Left ventricle myocardium superior (tissue), 1 donor: ENCODE measurements at places on chromosomes 7 and 10.

DNA sequence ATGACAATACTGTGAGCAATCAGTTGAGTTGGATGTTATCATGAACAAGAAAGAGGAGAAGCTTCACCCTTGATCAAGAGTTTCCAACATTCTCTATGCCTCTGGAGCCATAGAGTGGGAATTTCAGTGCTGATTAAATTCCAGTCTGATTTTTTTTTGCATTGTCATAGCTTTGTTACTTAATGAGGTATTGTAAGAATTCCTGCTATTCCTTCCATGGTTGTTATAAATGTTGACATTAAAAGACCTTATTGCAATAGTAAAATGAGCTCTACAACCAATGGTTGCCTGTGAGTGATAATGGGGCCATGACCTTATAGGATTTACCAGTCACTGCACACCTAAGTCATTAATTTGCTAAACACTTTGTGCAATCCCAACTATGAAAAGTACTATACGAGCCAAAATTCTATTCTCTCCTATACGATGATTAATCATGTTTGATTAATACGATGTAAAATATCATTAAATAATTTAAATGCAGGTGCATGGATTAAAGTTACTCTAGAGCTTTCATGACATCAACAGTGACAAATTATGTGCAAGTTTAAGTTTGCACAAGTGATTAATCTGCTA, 353.2 kb upstream of the KLF6 start:
- DNase-seq, result no peak

DNA sequence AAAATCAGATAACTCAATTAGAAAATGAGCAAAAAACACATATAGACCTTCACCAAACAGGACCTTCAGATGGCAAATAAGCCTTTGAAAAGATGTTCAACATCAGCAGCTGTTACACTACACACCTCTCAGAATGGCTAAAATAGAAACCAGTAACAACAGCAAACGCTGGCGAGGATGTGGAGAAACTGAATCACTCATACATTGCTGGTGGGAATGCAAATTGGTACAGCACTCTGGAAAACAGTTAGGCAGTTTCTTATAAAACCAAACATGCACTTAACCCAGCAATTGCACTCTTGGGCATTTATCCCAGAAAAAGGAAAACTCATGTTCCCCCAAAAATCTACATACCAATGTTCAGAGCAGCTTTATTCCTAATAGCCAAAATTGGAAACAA, 37.7 kb upstream of the SMARCD3 start:
- no peak for DNase-seq

DNA sequence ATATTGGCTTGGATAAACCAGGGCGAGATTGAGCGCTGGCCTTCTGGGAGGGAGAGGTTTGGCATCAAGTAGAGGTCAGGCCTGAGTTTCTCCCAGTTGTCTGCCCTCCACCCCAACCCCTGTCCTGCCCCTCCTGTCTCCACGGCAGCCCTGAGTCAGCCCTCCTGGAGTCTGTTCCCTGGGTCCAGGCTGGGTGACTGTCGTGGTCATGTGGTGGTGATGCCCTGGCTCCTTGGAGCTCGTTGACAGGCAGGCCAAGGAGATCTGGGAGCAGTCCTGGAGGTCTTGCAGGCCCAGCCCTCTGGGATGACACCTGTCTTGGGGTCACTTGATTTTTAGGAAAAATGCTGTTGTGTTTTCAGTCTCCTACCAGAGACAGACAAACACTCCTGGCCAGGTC, 53.6 kb upstream of the PODXL start:
- no peak for DNase-seq

DNA sequence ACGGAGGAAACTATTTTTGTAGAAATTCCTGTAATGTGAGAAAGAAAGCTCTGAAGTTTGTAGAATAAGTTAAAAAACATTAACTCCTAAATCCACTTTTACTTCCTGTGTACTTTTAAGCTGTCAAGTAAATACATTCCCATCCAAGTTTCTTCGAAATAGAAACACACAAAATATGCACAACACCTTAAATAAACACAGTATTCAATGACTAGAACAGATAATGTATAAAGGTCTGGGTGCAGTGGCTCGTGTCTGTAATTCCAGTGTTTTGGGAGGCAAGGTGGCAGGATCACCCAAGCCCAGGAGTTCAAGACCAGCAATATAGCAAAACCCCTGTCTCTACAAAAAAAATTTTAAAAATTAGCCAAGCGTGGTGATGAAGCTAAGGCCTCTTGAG, 121.9 kb upstream of the ODAD2 start:
- DNase-seq, result no peak

DNA sequence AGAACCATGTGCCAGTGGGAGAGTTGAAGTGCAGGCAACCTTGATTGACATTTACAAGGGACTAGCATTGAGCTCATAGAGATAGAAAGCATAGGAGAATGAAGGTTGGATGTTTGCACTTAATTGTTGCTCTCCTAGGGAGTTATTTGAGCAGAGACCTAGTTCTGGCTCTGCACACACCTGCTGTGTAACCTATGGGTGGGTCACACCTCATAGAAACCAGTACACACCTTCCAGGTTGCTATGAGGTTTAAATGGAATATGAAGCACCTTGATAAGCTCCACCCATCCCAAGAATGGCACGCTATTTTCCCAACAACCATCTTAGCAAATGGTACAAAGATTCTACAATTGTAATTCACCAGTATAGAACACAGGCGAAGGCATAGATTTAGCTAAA, 86.2 kb upstream of the AOAH start:
- no peak for DNase-seq

- no peak for DNase-seq
Measured at GRCh38 chr10:51691135-51691534, 8.3 kb downstream of the CSTF2T start.

DNA sequence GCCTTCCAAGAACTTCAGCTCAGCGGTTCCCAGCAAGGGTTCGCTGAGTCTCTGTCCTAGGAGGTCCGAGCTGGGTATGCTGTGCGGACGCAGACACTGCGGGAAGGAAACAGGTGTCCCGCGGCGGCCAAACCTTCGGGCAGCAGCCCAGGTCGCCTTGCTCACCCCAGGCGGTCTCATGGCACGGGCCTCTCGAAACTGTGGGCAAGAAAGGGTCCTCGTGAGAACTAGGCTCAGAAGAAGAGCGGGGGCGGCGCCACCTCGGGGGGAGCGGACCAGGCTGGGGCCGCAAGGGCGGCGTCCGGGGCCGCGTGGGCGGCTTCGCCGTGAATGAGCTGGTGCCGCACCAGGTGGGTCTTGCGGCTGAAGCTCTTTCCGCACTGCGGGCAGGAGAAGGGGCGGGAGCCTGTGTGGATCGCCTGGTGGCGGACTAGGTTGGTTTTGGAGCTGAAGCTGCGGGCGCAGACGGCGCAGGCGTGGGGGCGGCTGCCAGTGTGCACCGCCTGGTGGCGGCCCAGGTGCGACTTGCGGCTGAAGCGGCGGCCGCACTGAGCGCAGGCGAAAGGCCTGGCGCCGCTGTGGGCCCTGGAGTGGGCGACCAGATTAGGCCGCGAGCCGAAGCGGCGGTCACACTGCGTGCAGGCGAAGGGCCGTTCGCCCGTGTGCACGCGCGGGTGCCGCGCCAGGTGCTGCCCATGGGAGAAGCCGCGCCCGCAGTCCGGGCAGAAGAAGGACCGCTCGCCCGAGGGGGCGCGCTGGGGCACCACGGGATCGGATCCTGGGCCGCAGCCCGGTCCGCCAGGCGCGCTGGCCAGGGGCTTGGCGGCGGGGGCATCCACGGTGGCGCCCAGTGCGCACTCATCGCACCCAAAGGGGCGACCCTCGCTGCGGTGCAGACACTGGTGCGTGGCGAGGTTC, 8.6 kb downstream of the ZNF467 start:
- DNase-seq, result peak; percentile 55

DNA sequence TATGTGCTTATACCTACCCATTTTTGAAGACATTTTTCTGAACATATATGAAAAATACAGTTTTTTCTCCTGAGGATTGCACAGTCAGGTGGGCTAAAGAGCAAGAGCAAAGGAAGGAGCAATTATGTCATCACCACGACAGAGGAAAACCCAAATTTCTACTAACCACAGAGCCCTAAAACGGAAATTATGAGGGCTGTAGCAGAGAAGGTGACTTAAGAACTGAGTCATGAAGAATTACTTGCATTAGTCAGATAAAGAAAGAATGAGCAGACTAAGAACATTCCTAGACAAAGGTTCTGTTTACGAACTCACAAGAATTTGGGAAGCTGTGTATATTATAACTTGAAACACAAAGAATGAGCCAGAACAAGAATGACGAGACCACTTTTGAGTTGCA, 974.4 kb downstream of the NXPH1 start:
- DNase-seq, result no peak

- no peak for DNase-seq
Measured at GRCh38 chr7:50270531-50271018, 33.9 kb upstream of the IKZF1 start.

GRCh38 chr10:110407301-110408170, 90.2 kb upstream of the DUSP5 start:
- no peak for DNase-seq

DNA sequence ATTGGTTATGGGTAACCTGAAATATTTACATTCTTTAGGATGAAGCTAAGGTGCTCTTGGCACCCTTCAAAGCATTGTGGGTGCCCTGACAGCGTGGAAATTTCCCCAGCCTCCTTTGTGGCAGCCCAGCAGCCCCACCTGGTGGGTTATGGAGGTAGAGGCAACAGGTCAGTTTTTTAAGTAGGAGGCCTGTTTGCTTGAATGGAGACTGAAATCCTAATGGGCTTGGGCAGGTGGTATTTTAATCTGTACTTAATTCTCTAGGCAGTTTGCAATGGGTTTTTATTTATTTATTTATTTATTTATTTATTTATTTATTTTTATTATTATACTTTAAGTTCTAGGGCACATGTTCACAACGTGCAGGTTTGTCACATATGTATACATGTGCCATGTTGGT, 139.4 kb downstream of the EPC1 start:
- peak; percentile 61 for DNase-seq

DNA sequence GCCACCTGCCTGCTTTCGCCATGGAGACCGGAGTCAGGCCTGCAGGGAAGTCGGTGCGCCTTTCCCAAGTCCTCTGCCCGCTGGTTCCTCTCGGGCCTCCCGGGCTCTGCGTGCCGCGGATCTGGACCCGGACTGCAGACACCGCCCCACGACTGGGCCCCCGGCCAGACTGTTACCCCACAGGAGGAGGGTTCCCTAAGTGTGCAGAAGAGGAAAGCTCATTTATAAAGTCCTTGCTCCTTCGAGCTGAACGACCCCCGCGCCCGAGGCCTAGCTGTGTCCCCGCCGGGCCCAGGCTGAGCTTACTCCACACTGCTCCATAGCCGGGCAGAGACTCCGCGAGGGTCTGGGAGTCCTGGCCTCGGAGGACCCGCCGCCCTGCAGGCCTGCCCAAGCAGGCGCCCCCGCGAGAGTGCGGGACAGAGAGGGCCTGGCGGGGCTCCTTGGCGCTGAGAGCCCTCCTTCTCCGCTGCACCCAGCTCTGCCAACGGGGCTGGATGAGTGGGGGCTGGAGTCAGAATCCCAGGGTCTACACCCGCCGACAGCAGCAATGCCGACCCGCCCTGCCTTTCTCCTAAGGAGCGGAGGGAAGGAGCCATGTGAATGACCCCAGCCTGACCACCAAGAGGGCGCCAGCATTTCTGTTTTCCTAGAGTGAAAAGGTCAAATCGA, 8.3 kb downstream of the EN2 start:
- DNase-seq, result no peak

GRCh38 chr7:120014925-120015465, 258.0 kb upstream of the KCND2 start:
- DNase-seq, result no peak

- no peak for DNase-seq
Measured at GRCh38 chr7:43872406-43873110, 3.2 kb upstream of the MRPS24 start.

GRCh38 chr10:36534471-36535002, 590.9 kb upstream of the ANKRD30A start:
- DNase-seq, result no peak

GRCh38 chr7:130891254-130892094, 157.5 kb upstream of the KLF14 start:
- peak; percentile 61 for DNase-seq

DNA sequence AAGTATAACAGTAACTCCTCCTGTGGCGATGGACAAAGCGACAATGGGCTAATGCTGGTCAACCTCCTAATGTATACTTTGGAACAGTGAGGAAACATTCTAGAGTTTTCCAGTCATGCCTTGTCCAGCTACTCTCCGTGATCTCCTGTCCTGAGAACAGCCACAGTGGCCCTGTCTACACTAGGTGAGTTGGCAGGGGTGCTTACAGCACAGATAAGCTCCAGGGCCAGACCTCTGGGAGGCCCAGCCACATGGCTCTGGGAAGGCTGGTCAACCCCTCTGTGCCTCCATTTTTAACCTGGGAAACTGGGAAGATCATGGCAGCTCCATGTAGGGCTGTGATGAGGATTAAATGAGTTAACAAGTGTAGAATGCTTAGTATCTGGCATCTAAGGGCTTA, 57.0 kb downstream of the CLEC2L start:
- DNase-seq, result no peak

- DNase-seq, result no peak
Measured at GRCh38 chr7:68718097-68718551, 880.2 kb upstream of the AUTS2 start.

DNA sequence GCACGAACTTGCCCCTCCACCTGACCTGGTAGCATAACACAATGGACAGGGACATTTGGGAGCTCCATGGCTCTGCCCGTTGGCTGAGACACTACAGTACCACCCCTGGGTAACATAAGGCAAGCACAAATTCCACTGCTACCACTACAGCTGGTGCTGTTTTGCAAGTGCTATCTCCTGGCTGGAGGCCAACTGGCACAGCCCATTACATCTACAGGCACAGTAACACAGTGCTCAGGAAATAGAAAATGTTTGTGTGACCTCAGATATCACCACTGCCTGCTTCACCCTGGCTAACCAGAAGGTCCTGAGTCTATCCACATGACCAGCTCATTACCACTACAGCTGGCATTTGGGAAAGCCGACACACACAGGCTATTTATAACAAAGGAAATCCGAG, 631.1 kb upstream of the MBL2 start:
- peak; percentile 89 for DNase-seq

DNA sequence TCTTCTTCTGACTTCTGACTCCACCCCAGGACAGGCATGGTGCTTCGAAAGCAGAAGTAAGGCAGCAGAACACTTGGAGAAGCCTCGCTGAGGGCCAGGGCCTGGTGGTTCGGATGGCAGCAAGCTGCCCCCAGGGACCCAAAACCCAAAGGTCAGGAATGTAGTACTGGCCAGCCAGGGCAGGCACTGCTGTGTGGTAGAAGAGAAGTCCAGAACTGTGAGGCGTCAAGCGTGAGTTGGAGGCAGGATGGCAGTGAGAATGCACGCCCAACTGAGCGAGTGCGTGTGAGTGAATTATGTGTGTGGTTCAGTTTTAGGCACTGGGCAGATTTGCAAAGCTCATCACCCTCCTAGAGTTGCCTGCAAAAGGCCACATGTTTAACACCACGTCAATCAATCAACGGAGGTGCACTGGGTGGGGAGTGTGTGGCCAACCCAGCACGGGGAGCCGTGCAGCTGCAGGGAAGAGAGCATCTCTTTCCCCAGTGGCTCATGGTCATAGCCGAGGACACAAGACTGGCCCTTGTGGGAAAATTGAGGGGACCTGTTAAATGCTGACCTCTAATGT, 144.3 kb downstream of the KCNMA1 start:
- DNase-seq, result no peak

GRCh38 chr10:106440355-106440754, 724.2 kb downstream of the SORCS1 start:
- no peak for DNase-seq

GRCh38 chr10:20257422-20257821, 441.2 kb downstream of the PLXDC2 start:
- no peak for DNase-seq
